T-helper 17 cell (primary cell): ENCODE measurements at places on chromosomes 5 and 9. TPM values are rescaled to one million over a fixed set of nuclear protein-coding genes. Genes with fewer than 3 reads are reported as not detected.

DNA sequence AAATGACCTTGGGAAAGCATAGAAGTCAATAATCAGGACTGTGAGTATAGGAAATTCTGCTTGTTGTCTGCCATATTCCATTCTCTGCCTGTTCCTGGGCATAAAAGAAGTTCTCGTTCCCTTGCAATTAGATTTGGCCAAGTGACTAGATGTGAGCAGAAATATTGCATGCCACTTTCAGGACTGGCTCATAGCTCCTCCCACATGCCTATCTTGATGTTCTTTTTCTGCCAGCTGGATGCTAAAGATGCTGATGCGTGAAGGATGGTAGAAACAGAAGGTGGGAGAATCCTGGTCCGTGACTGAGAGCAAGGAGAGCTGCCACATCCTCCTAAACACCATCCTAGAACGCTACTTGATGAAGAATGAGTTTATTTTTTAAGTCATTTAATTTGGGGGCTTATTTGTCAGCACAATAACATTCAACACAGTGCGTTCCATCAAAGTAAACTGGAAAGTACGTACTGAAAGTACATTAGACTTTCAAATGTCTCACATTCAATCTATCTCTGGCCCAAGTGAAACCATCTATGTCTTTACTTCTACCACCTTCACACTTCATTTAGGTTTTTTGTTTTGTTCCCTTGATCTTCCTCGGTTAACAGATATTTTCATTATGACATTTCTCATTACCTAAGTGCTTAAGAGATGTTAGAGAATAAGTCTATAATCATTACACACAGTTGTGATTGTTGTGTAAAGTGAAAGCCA lies 648.5 kb downstream of the RAB3C start:
- no peaks in the 10 kb centered on the region for H3K36me3 ChIP-seq
- H3K4me1 ChIP-seq, result no peaks in the 10 kb centered on the region
- H3K27ac ChIP-seq, result no peak overlapping the region
- H3K27me3 ChIP-seq, result peaks cover 30% of the 10 kb centered on the region
- no peak for DNase-seq

DNA sequence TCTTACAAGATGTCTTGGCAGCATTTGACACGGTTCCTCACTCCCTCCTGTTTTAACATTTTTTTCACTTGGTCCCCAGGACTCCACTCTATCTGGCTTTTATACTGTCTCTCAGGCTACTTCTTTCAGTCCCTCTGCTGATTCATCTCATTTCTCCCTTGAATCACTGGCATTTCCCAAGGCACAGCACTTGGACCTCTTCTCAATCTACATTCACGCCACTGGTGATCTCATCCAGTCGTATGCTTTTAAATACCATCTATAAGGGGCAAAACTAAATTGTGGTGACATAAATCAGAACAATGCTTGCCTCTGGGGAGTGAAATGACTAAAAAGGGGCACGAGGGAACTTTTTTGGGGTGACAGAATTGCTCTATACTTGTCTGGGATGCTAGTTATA lies 47.1 kb downstream of the MAPKAP1 start:
- H3K4me1 ChIP-seq, result peaks cover 14% of the 10 kb centered on the region
- no peak overlapping the region for H3K4me3 ChIP-seq
- H3K27ac ChIP-seq, result no peak overlapping the region
- DNase-seq, result no peak
- no peaks in the 10 kb centered on the region for H3K27me3 ChIP-seq
- peaks cover 8% of the 10 kb centered on the region for H3K36me3 ChIP-seq

- no peak overlapping the region for H3K27ac ChIP-seq
- no peaks in the 10 kb centered on the region for H3K36me3 ChIP-seq
- DNase-seq, result no peak
- no peaks in the 10 kb centered on the region for H3K4me1 ChIP-seq
- H3K27me3 ChIP-seq, result peaks cover 4% of the 10 kb centered on the region
- no peak overlapping the region for H3K4me3 ChIP-seq
Observed at GRCh38 chr9:1202512-1203280, 152.5 kb downstream of the DMRT2 start.

DNA sequence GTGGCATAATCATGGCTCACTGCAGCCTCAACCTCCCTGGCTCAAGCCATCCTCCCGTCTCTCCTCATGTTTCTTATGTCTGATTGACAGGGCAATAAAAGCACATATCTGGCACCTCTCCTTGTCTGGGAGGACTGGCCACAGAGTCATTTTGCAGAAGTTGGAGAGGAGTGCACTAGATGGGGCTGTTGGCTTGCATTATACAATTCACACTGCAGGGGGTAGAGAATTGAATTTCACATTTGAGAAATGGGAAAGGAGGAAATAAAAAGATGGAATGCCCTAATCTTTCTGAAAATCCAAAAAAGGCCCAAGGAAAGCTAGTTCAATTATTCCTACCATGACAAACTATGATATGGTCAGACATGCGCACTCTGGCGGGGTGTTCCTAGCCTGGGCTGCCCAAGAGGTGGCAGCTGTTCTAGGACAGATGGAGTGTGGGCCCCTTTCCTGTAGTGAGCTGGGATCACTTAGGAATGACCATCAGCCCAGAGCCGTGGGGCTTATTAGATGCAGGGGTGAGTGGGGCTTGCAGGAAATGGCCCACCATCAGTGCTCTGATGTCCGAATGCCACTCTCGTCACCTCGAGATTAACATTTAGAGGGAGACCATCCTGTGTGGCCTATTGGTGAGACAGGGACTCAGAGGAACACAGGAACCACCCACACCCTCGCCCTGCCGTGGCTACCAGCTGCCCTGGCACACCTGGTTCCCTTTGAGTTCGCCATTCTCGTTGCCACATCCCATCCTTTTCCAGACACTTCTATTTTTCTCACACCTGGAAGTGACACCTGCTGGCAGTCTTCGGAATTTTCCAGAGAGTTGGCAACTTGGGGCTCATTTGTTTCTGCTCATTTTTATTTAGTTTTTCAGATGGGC lies 21.8 kb upstream of the ANKRD18A start:
- DNase-seq, result no peak
- H3K4me1 ChIP-seq, result no peaks in the 10 kb centered on the region
- H3K36me3 ChIP-seq, result peaks cover 2% of the 10 kb centered on the region
- peaks cover 27% of the 10 kb centered on the region for H3K27me3 ChIP-seq
- no peak overlapping the region for H3K4me3 ChIP-seq
- H3K27ac ChIP-seq, result no peak overlapping the region

- H3K4me1 ChIP-seq, result peaks cover 24% of the 10 kb centered on the region
- DNase-seq, result no peak
- H3K27me3 ChIP-seq, result no peaks in the 10 kb centered on the region
- no peaks in the 10 kb centered on the region for H3K36me3 ChIP-seq
Observed at GRCh38 chr5:126975796-126976195, 54.6 kb downstream of the MARCHF3 start.

The NPM1 gene
- 1,005 TPM for total RNA-seq

DNA sequence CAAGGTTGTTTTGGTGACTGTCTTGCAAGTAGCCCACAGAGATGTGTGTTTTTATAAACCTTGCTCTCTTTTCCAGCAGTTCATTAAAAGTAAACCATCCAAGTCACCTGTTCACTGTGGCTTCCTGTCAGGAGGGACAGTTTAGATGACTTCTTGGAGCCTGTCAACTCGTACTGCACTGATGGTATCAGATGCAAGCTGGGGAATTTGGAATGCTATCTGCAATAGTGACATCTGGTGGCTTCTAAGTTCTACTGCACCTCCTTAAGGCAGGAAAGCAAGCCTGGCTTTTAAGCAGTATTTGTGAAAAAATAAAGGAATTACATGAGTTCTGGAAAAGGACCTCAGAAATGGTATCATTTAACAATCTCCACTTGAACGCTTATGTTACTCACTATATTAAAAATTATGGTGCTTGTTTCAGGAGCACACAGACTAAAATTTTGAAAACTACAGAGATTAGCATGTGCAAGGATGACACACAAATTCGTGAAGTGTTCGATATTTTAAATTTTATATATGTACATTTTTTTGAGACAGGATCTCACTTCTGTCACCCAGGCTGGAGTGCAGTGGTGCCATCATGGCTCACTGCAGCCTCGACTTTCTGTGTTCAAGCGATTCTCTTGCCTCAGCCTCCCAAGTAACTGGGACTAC lies 164.0 kb downstream of the TTC39B start:
- H3K27ac ChIP-seq, result no peak overlapping the region
- no peak for DNase-seq
- peaks cover 2% of the 10 kb centered on the region for H3K4me1 ChIP-seq

The CNTLN gene
- 0.50 TPM for total RNA-seq

DNA sequence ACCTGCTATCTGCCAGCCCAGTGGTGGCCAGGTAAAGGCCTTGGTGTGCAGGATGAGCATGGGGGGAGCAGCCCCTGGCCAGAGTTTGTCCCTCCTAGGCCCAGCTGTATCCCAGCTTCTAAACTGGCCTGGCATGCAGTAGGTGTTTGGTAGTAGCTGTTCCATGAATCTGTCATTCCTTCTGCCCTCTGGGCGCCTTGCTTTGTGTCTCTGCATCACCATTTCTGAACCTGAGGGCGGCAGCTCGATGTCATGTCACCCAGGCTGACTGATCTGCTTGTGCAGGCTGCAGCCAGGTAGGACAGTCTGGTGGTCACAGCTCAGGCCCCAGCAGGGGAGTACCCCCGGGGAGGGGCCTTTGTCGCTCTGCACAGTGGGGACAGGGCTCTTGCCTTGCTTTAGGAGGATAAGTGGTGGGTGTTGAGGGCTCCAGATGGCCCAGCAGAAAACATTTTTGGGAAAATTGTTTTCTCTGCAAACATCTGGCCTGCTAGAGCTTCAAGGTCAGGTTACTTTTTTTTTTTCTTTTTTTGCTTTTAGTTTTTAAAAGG lies 4.6 kb upstream of the SUSD3 start:
- no peaks in the 10 kb centered on the region for H3K36me3 ChIP-seq
- no peak overlapping the region for H3K4me3 ChIP-seq
- peaks cover 17% of the 10 kb centered on the region for H3K4me1 ChIP-seq
- no peak overlapping the region for H3K27ac ChIP-seq
- no peak for DNase-seq
- H3K27me3 ChIP-seq, result no peaks in the 10 kb centered on the region

DNA sequence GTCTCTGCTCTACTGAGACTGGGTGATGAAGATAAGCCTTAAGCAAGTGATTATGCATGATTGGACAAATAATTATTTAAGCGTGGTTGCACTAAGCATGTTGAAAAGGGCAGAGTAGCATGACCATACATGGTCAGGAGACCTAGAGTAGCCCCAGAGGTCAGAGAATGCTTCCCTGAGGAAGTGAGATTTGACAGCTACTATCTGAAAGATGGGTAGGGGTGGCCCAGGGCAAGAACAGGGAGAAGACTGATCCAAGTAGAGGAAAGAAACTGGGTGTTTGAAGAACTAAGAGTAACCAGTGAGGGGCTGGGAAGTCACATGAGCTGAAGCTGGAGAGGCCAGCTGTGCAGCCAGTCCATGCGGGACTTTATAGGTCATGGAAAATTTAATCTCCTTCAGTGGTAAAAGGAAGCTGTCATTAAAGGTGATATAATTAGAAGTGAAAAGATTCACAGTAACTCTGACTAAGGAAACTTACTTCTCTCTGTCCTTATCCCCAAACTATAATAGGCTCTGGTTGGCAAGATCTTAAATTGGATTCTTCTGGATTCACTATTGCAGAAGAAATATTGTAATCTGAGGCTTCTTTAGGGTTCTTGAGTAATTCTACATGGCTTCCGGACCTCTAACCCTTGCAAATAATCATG lies 35.2 kb downstream of the YIPF5 start:
- no peak for DNase-seq
- H3K4me1 ChIP-seq, result peaks cover 2% of the 10 kb centered on the region
- H3K27me3 ChIP-seq, result peaks cover 33% of the 10 kb centered on the region
- H3K36me3 ChIP-seq, result peaks cover 2% of the 10 kb centered on the region

- no peak overlapping the region for H3K27ac ChIP-seq
- H3K36me3 ChIP-seq, result peaks cover 9% of the 10 kb centered on the region
- H3K27me3 ChIP-seq, result no peaks in the 10 kb centered on the region
- no peaks in the 10 kb centered on the region for H3K4me1 ChIP-seq
- no peak for DNase-seq
Observed at GRCh38 chr9:125988479-125989050, 241.4 kb downstream of the PBX3 start.

The SPINK1 gene
- total RNA-seq, result not detected

The RMRP gene
- 7,466 TPM for total RNA-seq

- H3K36me3 ChIP-seq, result no peaks in the 10 kb centered on the region
- no peaks in the 10 kb centered on the region for H3K27me3 ChIP-seq
- H3K4me1 ChIP-seq, result no peaks in the 10 kb centered on the region
- no peak for DNase-seq
Observed at GRCh38 chr5:110590187-110590586, 136.3 kb downstream of the TMEM232 start.

GRCh38 chr5:116451905-116452450 lies 122.6 kb downstream of the SEMA6A start:
- H3K27ac ChIP-seq, result no peak overlapping the region
- no peaks in the 10 kb centered on the region for H3K27me3 ChIP-seq
- H3K4me3 ChIP-seq, result no peak overlapping the region
- peaks cover 6% of the 10 kb centered on the region for H3K36me3 ChIP-seq

The MYOZ3 gene
- not detected for total RNA-seq

DNA sequence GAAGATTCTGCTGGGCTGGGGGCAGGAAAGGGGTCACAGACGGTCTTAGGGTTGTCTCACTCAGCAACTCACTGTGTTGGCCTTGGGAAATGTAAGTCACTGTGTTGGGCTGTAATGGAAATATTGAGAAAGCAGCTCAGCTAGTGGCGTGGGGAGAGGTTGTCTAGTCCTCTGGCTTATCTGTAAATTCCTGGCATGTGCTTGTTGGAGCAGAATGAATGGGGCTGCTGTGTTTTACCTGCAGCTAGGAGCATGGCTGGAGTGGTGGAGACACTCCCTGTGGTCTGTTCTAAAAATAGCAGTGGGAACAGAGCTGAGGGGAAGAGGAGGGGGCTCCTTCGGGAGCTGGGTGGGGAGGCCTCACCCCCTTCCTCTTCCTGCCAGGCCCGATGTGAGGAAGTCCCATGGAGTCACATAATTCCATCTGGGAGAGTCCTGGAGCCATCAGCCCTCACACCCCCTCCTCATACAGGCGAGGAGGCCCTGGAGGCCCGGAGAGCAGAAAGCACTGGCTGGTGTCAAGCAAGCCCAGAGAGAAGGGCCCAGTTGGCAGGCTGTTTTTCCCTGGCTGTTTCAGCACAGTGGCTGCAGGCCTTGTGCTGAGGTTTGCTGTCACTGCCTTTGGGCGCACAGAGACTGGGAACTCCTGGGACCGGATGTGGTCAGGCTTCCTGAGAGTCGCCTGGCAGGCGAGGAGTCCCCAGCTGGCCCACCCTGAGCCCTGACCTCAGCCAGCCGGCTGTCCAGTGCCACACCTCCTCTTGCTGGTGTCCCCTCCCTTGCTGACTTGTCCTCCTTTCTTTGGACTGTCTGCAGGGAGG lies 84.9 kb downstream of the RGS3 start:
- H3K4me1 ChIP-seq, result peaks cover 28% of the 10 kb centered on the region
- peak overlapping the region; percentile 63 for H3K4me3 ChIP-seq
- no peaks in the 10 kb centered on the region for H3K27me3 ChIP-seq
- no peak for DNase-seq
- peaks cover 3% of the 10 kb centered on the region for H3K36me3 ChIP-seq

DNA sequence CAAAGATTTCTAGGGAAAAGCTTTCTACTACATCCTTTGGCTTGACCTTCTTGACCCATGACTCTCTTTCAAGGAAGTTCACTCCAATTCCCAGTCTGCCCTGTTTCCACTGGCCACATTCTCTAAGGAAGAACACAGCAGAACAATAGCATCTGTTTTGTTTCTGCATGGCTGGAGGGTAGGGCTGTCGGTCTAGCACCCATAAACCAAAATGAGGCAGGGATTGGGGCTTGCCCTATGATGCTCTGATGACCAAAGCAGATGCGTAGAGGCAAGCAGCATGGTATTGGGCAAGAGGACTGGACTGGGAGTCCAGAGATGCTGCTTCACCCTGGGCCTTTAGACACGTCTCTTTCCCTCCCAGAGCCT lies 24.1 kb downstream of the GOLGA2 start:
- H3K4me3 ChIP-seq, result peak overlapping the region; percentile 71
- no peaks in the 10 kb centered on the region for H3K36me3 ChIP-seq
- H3K27ac ChIP-seq, result peak overlapping the region; percentile 19
- peaks cover 15% of the 10 kb centered on the region for H3K4me1 ChIP-seq

- DNase-seq, result peak; percentile 41
- H3K36me3 ChIP-seq, result no peaks in the 10 kb centered on the region
- peak overlapping the region; percentile 99 for H3K4me3 ChIP-seq
- no peaks in the 10 kb centered on the region for H3K27me3 ChIP-seq
Observed at GRCh38 chr9:20620650-20621470, 1.4 kb downstream of the MLLT3 start.
